ENCODE measurements at places on chromosomes 7 and 10.

GRCh38 chr10:119112056-119112455 lies 8.1 kb downstream of the DENND10 start:
- no peak for DNase-seq

- DNase-seq: no peak
Measured at GRCh38 chr10:84137811-84138210, 1.5 kb upstream of the GHITM start.

- DNase-seq: no peak
Measured at GRCh38 chr7:30062587-30062986, 34.4 kb downstream of the PLEKHA8 start.

GRCh38 chr7:35831208-35831607 lies 30.4 kb downstream of the SEPTIN7 start:
- no peak for DNase-seq

DNA sequence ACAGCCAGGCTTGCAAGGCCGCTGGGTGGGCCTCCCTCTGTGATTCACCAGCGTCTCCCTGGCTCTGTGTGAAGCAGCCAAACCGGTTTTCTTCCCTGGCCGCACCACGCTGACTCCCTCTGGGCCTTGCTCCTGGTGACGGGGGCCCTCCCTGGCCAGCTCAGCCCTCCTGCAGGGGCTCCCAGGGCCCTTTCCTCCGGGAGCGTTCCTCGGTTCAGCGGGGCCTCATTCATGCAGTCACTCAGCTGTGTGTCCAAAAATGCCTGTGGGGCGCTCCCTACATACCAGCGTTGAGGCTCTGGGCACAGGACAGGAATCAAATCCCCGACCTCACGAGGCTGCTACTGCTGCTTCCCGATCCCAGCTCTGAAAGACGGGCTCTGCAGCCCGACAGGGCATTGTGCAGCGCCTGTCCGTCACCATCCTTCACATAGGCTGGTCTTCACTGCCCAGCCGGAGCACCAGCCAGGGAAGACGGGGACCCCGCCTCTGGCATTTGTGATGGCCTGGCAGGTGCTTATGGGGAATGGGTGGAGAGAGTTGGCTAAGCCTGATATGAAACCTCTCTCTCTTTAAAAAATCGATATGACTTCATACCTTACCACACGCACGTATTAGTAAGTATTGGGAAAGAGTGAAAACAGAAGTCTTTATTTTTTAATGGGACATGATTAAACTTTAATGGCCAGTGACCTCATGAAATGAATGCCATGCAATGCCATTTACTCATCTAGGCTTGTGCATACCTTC lies 110.0 kb upstream of the SHH start:
- DNase-seq: no peak

DNA sequence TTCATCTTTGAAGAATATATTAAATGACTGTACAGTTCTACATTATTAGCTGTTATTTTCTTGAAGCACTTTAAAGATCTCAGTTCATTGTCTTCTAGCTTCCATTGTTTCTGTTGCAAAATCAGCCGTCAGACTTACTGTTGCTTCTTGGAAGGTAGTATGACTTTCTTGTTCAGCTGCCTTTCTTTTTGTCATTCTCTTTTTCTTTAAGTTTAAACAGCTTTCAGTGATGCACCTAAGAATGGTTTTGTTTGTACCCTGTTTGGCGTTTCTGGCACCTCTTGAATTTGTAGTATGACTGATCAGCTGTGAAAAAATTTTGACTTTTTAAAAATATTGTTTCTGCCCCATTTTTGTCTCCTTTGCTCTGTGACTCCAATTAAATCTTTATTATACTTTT lies 9.3 kb downstream of the MKLN1 start:
- no peak for DNase-seq

- DNase-seq: no peak
Measured at GRCh38 chr7:140342727-140343514, 55.4 kb downstream of the SLC37A3 start.

- no peak for DNase-seq
Measured at GRCh38 chr10:119539359-119539825, 3.1 kb downstream of the RGS10 start.

- DNase-seq: no peak
Measured at GRCh38 chr7:150745086-150745485, 7.9 kb downstream of the GIMAP5 start.

- DNase-seq: no peak
Measured at GRCh38 chr7:34451923-34452322, 206.1 kb upstream of the NPSR1 start.

- no peak for DNase-seq
Measured at GRCh38 chr10:56622335-56622973, 261.4 kb upstream of the ZWINT start.

- no peak for DNase-seq
Measured at GRCh38 chr7:51786284-51786683, 469.7 kb upstream of the COBL start.

GRCh38 chr10:91681361-91682276 lies 48.7 kb upstream of the PPP1R3C start:
- no peak for DNase-seq

DNA sequence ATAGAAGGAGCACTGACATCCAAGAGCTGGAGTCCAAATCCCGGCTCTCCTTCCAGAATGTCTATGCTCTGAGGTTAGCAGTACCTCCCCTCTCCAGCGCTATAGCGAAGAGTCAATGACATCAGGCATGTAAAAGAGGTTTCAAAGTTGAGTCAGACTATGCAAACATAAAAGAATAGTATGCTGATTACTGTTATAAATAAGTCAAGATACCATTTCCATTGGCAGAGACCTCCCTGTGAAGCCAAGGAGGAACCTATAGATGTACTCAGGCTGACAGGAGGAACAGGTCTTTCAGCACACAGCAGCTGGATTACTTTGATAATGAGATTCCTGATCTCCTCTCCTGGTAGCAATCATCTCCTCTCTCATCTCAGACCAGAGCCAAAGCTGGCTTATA lies 103.9 kb upstream of the EFCAB10 start:
- DNase-seq: no peak
